ENCODE measurements at places on chromosomes 16 and 17.

- DNase-seq = no peak
These were observed 34.0 kb downstream of the DGKE start for GRCh38 chr17:56867948-56868376.

GRCh38 chr16:74837056-74837455 lies 62.4 kb upstream of the FA2H start:
- DNase-seq = no peak

- no peak for DNase-seq
These were observed 34.8 kb downstream of the CMTM3 start for GRCh38 chr16:66639091-66639885.

- DNase-seq = peak; percentile 53
These were observed 4.2 kb downstream of the MNT start for GRCh38 chr17:2396568-2397246.

DNA sequence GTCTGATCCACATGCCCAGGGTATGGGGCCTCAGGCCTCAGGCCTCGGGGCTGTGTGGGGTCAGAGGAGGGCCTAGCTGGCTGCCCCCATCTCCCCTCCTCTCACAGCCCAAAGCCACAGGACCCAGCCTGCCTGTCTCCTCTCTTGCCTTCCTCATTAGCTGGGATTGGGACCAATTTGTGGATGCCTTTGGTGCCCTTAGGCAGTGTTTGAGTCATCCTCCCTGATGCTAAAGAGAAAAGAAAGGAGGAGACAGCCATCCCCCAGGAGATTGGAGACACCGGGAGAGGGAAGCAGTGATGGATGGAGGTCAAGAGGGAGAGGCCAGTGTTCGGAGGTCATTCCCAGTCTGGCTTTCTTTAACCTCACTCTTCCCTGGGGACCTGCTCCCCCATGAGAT lies 23.3 kb upstream of the NOG start:
- DNase-seq = no peak

DNA sequence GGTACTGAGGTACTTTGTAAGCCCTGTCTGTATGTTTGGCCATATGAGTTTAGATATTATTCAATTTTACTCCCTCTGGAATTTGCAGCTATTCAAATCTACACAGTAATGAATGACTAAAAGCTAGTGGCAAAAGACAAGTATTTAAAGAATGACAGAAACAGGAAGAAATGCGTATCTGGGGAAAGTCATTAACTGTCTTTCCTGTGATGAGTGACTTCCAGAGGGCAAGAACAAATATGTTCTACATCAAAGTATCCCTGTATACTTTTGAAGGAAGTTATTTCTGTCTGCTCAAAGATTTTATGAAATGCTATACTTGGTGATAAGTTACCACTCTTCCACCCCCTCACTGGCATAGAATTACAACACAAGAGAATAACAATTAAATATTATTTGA lies 489.3 kb upstream of the SOX9 start:
- no peak for DNase-seq

DNA sequence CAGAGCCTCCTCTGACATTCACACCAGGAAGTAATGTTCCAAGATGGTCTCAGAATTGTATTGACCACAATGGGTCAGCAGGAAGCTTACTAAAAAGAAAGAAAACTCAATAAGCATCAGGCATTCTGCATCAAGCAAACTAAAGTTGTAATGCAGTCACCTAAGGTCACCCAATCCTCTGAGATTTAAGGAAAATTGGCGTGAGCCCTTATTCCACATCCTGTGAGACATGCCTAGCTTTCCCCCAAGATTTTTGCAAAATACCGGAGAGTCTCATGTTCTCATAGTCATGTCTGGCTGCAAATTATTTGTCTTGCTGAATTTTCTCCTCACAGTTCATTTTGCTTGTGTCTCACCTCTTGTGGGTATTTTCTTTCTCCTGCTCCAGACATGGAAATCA lies 417.1 kb upstream of the SOX9 start:
- no peak for DNase-seq

DNA sequence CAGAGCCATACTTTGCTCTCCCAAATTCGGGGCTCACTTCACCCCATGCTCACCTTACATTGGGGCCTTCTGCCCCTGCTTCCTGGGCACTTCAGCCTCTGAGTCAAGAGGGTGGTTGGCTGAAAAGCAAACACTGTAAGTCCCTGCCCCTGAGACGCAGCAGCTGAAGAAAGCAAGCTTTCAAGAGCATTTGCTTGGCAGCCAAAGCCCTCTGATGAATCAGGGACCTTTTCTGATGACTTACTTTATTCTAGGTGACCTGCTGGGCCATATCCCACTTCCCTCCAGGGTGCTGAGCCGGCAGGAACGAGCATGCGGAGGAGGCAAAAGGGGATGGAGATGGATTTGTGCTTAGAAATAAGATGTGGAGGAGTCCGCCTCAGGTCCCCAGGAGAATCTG lies 147.0 kb upstream of the TNRC6C start:
- DNase-seq = no peak

GRCh38 chr17:77942112-77942988 lies 16.2 kb upstream of the TNRC6C start:
- peak; percentile 100 for DNase-seq

DNA sequence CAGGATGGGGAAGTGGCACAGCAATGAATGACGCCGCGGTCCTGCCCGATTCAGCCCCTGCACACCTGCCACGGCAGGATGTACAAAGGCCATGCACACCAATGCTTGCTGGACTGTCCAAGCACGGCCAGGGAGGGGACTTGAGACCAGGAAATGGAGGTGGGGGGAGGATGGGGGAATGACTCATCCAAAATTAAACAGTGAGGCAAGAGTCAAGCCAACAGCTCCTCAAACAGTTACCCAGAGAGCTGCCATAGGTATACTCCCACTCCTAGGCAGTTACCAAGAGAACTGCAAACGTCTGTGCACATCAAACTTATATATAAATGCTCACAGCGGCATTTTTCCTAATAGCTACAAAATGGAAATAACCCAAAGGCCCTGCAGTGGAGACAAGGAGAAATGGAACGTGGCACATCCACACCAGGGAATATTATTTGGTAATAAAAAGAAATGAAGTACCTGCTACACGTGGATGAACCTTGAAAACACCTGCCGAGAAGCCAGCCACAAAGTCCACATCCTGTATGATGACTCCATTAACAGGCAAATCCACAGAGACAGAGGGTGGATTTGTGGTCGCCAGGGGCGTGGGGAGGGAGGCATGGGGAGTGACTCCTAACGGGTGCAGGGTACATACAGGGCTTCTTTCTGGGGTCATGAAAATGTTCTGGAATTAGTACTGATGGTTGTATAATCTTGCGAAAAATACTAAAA lies 54.1 kb downstream of the VAC14 start:
- DNase-seq = peak; percentile 11

- no peak for DNase-seq
These were observed 510.2 kb downstream of the CDH13 start for GRCh38 chr16:83136924-83137323.
